Activated naive CD4-positive, alpha-beta T cell treated with anti-CD3 and anti-CD28 coated beads, Interleukin-2, amount 50 U/mL, for 16 hours (primary cell): ENCODE measurements at places on chromosomes 11 and 22.

GRCh38 chr11:125226706-125227105 is 62.2 kb downstream of the PKNOX2 start:
- no peak for DNase-seq

- DNase-seq: no peak
Observed at GRCh38 chr11:3049430-3050243, 7.6 kb downstream of the CARS1 start.

GRCh38 chr11:129995163-129995562 is 7.5 kb downstream of the PRDM10 start:
- DNase-seq: no peak

DNA sequence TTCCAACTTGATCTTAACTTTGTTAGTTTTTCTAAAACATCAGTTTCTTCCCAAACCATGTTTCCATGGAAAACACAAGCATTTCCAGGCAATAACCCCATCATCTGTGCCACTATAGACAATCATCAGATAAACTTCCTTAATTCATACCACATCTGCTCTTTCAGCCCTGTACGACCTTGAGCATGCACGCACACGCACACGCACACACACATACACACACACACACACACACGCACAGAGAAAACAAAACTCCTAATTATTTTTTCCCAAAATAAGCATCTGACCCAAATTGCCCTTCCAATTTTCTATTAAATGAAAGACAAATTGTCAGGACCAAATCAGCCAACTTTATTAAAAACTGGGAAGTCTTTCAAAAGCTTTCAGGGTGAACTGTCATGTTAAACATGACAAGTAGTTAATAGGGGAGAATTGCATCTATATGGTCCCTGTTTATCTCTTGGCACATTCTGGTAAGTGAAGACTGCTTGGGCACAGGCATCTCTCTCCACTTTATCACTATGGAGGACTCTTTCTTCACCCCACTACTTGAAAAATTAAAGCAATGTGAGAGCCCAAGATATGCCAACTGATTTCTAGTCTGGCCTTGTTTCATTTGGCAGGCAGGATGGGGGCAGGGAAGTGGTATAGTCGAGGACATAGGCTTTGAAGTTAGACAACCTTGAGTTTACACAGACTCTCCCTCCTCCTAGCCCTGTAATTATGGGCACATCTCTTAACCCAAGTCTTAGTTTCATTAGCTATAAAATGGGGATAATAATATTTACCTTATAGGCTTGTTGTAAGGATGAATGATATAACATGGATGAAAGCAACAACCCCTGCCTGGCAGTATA is 15.1 kb downstream of the ADM start:
- DNase-seq: no peak

GRCh38 chr11:64665411-64665821 is 57.6 kb downstream of the NRXN2 start:
- DNase-seq: no peak

GRCh38 chr22:45197606-45198462 is 34.1 kb downstream of the NUP50 start:
- no peak for DNase-seq

DNA sequence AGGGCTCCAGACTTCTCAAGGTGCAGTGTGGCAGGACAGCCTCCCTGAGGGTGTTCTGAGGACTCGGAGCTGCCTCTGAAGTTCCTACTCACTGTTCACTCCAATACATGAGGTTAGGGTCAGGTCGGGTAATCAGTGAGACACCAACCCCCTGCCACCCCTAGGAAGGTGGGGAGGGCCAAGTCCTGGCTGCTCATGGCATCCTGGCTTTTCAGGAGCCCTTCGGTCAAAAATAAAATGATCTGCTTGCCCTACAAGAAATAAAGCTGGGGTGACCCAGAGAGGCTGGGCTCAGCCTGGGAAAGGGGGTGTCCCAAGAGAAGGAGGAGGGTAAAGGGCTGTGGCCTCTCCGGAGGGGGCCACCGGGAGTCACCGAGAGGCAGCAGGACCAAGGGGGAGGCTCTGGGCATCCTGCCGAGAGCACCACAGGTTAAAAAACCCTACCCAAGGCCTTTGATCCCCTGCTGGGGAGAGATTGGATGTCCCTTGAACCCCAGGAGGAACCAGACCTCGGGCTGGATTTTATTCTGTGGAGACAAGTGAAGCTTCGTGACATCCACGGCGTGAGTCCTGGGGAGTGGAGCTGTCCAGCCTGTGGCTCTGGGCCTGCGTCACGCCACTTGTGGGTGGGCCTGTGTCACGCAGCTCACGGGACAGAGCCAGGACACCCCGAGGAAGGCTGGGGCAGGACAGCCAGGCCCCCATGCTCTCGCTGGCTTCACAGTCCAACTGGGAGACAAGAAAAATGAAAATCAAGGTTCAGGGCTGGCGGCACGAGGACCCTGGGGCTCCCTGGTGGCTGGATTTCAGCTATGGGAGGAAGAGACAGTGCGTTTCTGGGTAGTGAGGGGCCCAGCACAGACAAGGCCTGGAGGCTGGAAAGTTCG is 102.2 kb upstream of the FGF3 start:
- DNase-seq: peak; percentile 6

DNA sequence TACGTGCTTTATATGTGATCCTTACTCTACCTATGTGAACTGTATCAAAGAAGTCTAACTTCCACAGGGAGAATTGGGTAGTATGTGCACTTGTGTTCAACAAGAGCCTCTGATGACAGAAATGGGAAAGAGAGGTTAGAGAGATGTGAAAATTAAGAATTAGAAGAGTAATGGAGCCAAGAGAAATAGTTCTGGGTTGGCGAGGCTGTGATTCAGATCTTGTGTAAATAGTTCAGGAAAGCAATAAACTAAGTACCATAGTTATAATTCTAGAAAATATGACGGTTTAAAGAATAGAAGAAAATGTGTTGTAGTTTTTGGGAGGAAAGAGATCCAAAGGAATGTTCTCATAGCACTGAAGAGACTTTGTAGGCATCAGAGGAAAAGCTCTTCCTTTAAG is 112.4 kb downstream of the ARHGAP42 start:
- DNase-seq: no peak

- DNase-seq: no peak
Observed at GRCh38 chr11:109363682-109364081, 58.3 kb upstream of the C11orf87 start.

GRCh38 chr11:12246147-12246546 is 131.2 kb upstream of the PARVA start:
- no peak for DNase-seq

GRCh38 chr11:11769782-11770181 is 72.0 kb upstream of the USP47 start:
- DNase-seq: no peak

- no peak for DNase-seq
Observed at GRCh38 chr11:39741066-39741465, 1718.4 kb downstream of the LRRC4C start.

GRCh38 chr22:50739279-50739691 is 1.3 kb downstream of the ACR start:
- no peak for DNase-seq

- DNase-seq: no peak
Observed at GRCh38 chr11:120875986-120876385, 147.9 kb upstream of the TBCEL start.

DNA sequence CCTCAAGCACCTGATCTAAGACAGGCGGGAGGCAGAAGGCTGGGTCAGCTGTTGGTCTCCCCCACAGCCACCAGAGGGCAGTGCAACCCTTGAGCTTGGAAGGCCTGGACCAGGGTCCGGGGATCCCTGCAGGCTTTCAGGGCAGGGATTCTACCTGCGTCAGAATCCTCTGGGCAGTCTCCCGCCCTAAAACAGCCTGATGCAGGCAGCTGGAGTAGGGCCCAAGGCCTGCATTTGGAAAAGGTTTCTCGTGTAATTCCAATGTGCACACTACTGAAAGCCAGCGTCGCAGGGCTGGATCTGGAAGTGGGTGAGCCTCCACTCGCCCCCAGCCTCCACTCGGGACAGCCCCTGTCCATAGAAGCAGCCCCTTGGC is 31.8 kb downstream of the BID start:
- peak; percentile 72 for DNase-seq

DNA sequence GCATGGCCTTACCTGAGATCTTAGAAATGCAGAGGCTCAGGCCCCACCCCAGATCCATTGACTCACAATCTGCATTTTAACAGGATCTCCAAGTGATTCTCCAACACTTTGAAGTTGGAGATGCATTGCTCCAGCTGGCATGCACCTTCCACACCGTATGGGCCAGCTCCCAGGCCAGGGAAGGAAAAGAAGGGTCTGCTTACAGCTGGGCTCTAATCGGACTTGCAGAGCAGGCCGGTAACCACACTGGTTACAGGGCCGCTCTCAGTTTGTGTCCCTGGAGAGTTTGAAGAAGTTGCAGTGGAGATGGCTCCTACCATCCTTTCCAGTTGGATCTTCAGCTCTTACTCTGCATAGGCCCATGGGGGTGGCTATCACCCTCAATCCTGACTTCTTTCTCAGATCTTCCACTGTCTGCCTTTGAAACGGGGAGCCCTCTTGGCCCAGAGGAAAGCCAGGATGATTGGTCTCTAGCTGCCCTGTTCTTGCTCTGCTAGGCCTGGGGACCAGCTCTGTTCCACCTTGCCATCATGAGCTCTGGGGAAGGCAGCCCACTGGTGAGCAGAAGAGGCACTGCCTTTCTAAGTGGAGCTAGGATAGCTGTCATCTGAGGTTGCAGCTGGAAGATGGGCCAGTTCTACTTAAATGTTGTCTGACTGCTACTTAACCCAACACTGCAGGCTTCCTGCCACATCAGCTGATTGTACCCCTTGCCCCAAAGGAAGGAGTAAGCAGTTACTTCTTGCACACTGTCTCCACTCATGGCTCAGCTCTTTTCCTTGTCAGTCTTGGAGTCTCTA is 105.6 kb upstream of the NAV2 start:
- no peak for DNase-seq

GRCh38 chr11:130077671-130078070 is 8.0 kb downstream of the APLP2 start:
- DNase-seq: no peak

- DNase-seq: no peak
Observed at GRCh38 chr11:92325416-92325815, 100.8 kb downstream of the FAT3 start.

- DNase-seq: no peak
Observed at GRCh38 chr11:2298131-2298794, 3.5 kb downstream of the C11orf21 start.

DNA sequence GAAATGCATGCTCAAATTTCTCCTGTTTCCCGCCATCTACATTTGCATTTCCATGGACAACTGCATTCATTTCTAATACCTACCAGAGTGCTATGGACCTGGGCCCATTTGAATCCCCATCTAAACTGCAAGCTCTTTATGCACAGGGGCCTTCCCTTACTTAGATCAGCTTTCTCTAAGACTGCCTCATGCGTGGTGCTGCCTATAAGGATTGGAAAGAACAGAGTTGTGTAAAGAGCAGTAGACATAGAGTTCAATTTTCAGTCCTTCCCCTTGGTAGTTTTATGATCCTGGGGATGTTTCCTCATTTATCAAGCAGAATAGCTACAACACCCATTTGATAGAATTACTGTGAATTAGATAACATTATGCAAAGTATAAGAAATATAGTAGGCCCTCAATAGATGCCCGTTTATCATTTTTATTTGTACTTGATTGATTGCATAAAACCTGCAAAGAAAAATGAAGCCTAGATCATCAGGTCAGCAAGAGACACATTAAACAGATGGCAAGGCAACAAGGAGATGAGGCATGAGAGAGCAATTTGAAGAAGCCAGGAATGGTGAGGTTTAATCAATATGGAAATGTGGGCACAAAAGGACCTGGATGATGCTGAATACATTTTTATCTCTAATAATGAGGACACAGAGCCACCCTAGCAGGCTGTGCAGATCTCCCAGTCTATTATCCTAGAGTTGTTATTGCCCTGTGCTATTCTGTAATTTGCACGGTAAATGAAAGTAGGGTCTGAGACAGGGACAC is 359.7 kb downstream of the FAM181B start:
- DNase-seq: no peak

DNA sequence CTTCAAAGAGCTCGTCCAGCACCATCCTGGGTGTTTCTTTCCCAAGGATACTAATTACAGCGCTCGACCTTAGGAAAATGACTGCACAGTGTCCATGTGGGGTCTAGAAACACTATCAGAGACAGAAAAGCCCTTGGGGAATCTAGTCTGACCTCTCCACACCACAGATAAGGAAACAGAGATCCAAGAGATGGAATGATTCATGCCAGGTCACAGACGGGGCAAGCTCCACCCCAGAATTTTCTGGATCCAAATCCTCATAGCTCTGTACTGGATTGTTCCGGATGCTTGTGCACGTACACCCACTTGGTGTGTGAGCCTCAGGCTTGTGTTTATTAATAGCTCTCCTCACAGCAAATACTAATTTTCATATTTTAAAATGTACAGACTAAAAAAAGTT is 11.3 kb downstream of the ABTB2 start:
- no peak for DNase-seq

GRCh38 chr11:47915374-47915773 is 65.0 kb upstream of the PTPRJ start:
- peak; percentile 16 for DNase-seq

DNA sequence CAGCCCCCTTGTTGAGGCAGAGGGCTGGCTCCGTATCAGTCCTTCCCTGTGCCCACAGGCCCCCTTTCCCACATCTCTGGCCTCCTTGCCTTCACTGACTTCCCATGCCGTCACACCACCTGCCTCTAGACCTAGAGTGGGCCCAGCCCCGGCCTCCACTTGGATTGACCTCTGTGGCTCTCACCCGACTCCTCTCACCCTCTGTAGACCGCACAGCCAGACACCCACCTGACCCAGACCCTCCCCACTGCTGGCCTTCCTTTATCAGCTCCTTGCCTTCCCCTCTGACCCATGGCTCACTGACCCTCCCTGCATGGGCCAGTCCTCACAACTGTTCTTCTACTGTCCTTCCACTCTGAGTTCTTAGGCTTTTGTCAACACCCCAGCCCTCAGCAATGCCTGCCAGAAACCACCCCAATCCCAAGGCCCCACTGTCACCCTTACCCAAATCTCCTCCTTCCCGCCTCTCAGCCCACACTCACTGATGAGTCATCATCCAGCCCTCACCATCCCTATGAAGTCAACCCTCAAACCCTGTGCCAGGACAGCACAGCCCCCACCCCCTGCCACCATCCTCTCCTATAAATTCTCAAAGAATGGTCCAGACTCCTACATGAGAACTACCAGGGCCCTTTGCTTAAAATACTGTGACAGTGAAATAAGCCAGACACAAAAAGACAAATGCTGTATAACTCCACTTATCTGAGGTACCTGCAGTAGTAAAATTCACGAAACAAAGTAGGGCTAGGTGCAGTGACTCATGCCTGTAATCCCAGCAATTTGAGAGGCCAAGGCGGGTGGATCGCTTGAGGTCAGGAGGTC is 53.4 kb downstream of the SCGB1A1 start:
- no peak for DNase-seq
